Neuronal stem cell (in vitro differentiated cells): ENCODE measurements at places on chromosomes 6 and 20.

- no peak for DNase-seq
Measured at GRCh38 chr20:51335329-51335841, 207.1 kb downstream of the NFATC2 start.

DNA sequence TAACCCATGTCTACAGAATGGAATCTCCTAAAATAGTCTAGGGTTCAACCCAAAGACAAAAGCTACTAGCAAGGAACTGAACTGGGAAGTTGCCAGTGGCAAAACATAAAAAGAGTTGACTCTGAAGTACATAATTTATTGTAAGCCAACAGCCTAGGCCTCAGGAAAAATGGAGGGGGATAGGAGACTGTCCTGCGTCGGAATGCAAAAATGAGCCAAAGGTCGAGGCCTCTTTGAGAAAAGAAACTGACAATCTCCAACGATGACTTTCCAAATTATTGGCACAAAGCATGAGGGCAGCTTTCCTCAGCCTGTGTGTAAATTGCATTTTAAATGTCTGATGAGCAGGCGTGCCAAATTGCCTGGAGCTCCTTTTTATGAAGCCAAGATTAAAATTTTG lies 2.1 kb downstream of the COL12A1 start:
- DNase-seq = no peak

- no peak for DNase-seq
Measured at GRCh38 chr6:148566664-148567350, 180.0 kb upstream of the UST start.

DNA sequence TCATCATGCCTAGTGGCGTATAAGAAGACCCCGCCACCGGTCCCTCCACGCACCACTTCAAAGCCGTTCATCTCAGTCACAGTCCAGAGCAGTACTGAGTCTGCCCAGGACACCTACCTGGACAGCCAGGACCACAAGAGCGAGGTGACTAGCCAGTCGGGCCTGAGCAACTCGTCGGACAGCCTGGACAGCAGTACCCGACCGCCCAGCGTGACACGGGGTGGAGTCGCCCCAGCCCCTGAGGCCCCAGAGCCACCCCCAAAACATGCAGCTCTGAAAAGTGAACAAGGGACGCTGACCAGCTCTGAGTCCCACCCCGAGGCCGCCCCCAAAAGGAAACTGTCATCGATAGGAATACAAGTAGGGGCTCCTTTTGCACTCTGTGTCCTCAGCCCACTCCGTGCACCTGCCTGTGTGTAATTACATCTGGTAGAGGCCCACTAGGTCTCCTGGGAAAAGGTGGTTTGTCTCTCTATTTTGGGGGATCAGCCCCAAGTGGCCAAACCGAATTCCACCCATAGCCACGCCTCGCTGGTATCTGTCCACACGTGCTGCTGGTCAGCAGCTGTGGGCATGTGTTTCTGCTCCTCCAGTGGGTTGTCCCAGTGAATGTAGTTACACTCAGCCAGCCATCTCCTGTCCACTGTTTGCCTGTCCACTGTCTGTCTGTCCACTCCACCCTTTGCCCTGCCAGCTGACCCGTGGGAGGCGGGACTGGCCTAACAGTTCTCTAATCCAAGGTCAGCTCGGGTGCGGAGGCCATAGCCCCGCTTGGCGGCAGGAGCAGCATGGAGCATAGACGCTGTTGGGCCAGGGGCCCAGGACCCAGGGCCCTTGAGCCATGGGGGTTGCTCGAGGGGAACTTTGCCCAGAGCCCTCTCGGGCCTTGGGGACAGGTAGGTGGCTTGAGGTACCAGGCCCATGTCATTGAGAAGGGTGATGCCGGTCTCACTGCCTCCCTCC lies 44.3 kb upstream of the MYL9 start:
- DNase-seq = no peak

DNA sequence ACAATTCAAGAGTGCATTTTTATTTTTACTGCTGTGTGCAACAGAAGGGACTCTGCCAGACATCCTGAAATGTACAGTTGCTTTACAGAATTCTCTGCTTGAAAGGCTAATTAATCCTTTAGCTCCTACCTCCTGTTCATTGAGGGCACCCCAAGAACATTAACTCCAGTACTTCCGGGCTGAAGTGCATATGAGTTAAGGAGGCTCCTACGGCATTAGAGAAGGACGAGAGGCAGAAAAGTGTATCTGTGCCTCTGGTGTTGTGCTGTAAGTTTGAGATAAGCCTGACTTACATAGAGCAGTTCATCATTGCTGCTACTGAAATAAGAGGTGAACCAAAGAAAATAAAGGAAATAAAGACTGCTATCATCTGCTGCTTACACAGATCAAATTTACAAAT lies 609.3 kb upstream of the ADGRB3 start:
- DNase-seq = no peak

DNA sequence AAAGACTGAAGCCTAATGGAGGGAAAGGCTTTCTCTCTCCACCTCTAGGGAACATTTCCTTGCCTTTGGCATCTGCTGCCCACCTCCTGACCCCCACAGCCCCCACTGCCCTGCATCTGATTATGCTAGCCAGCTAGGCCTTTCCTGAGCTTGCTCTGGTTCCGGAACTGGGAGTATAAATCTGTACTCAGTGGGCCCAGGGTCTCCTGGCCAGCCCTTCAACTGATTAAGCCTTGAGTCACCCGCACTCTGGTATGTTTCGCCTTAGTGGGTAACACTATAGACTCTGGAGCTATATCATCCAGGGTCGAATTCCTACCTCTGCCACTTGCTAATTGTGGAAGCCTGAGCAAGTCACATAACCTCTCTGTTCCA lies 45.6 kb upstream of the RIPOR2 start:
- no peak for DNase-seq

DNA sequence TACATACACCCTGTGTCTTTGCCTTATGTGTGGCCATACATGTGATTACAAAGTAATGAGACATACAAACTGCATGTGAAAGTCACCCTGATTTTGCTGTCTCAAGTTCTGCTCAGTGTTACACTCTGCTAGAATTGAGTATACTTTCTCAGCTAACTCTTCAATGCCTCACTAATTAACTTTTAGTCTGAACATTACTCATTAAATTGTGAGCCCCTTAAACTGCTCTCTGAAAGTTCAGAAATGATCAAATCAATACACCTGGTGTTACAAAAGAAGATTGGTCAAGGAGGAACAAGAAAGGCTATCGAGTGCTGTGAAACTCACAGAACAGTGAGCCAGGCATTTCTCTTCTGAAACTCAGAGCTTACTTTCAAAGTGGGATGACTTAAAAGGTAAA lies 71.3 kb downstream of the MKKS start:
- DNase-seq = no peak

- no peak for DNase-seq
Measured at GRCh38 chr6:51028276-51028675, 209.6 kb downstream of the TFAP2B start.

GRCh38 chr6:22600059-22600458 lies 30.7 kb downstream of the HDGFL1 start:
- DNase-seq = no peak

- no peak for DNase-seq
Measured at GRCh38 chr20:32157611-32158010, 48.1 kb downstream of the TM9SF4 start.

GRCh38 chr20:37886851-37887297 lies 16.1 kb upstream of the VSTM2L start:
- no peak for DNase-seq
